ENCODE measurements at places on chromosomes 7 and 10. TPM values are rescaled to one million over a fixed set of nuclear protein-coding genes. Genes with fewer than 3 reads are reported as not detected.

LRRC18 gene
- not detected for total RNA-seq

FAM13C gene
- total RNA-seq: 0.08 TPM

SP8 gene
- total RNA-seq: not detected

TSPAN12 gene
- total RNA-seq: 0.59 TPM

CACNB2 gene
- not detected for total RNA-seq

SBDS gene
- 126 TPM for total RNA-seq

RBP3 gene
- total RNA-seq: not detected

ASAH2 gene
- 3.1 TPM for total RNA-seq

TACR2 gene
- 0.13 TPM for total RNA-seq

CACNA2D1 gene
- total RNA-seq: 7.7 TPM

VWC2 gene
- not detected for total RNA-seq

RPEL1 gene
- 0.07 TPM for total RNA-seq

STOX1 gene
- total RNA-seq: 0.45 TPM

RBP4 gene
- 11.8 TPM for total RNA-seq

NKX1-2 gene
- total RNA-seq: not detected

PLAU gene
- total RNA-seq: 121 TPM

ACTL6B gene
- not detected for total RNA-seq

STEAP1 gene
- total RNA-seq: 18.0 TPM
